ENCODE measurements at places on chromosomes 12 and 14. TPM values are rescaled to one million over a fixed set of nuclear protein-coding genes. Genes with fewer than 3 reads are reported as not detected.

The HNRNPA1 gene
- 728 TPM for polyA plus RNA-seq

DNA sequence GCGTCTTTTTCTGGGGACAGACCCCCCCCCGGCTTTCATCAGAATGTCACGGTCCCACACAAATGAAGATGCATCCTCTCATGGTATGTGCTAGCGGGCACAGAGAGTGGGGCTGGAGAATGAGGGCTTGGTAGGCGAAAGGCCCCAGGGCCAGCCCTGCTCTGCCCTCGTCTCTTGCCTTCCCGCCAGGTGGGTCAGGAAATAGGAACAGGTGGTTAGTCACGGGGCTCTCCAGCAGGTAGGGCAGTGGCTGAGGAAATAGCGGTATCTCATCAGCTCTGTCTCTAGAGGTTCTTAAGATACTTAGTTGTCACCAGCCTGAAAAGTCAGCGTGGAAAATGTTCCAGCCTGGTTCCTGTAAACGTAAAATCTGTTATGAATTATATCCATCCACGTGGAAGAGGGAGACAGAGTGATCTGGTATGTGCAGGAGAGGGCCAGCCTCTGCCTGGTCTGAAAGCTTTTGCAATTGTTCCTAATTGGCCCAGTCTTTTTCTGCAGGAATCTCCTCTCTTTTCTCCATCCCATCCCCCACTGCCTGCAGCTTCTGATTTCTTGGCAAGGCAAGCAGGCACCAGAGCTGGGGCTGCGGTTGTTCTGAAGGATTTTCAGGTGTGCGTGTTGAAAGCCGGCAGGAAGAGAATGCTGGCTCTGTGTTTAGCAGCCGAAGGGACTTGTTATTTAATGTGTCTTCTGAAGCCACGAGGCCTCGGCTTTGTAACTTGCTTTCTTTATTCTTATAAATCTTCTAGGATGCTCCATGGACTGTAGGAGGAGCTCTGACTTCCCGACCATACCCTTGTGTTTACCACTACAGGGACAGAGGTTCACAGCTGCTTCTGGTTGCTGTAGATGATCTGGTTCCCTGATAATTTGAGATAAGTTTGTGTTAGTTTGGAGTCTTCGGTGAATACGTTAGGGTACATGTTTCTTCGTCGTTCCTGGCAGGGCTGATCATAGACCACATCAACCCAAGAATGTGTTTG is 131.1 kb downstream of the CACNA1C start:
- peak; percentile 25 for DNase-seq
- H3K27ac ChIP-seq, result no peak overlapping the region
- H3K4me3 ChIP-seq, result no peak overlapping the region
- no peaks in the 10 kb centered on the region for H3K36me3 ChIP-seq
- H3K4me1 ChIP-seq, result no peaks in the 10 kb centered on the region
- H3K27me3 ChIP-seq, result no peaks in the 10 kb centered on the region

GRCh38 chr12:123457980-123458779 is at the start of gene SNRNP35:
Gene SNRNP35 (plus strand): TSS chr12:123458139. CDS start chr12:123465541, 7,402 bp downstream.
- peaks cover 10% of the 10 kb centered on the region for H3K36me3 ChIP-seq
- peak within 1 kb of the TSS; percentile 97 for H3K27ac ChIP-seq
- DNase-seq, result peak; percentile 94
- no peaks in the 10 kb centered on the region for H3K27me3 ChIP-seq
- H3K4me3 ChIP-seq, result peak within 1 kb of the TSS; percentile 65
- H3K4me1 ChIP-seq, result no peaks in the 10 kb centered on the region

- H3K27me3 ChIP-seq, result no peaks in the 10 kb centered on the region
- no peak overlapping the region for H3K4me3 ChIP-seq
- peak overlapping the region; percentile 46 for H3K27ac ChIP-seq
- DNase-seq, result no peak
Observed at GRCh38 chr14:92563765-92564285, 50.2 kb downstream of the RIN3 start.

GRCh38 chr14:35365130-35366055 is 39.2 kb downstream of the NFKBIA start:
- H3K36me3 ChIP-seq, result no peaks in the 10 kb centered on the region
- peak; percentile 80 for DNase-seq
- no peaks in the 10 kb centered on the region for H3K27me3 ChIP-seq
- no peak overlapping the region for H3K4me3 ChIP-seq
- H3K4me1 ChIP-seq, result no peaks in the 10 kb centered on the region

The RAD51AP1 gene
- 11.9 TPM for polyA plus RNA-seq

DNA sequence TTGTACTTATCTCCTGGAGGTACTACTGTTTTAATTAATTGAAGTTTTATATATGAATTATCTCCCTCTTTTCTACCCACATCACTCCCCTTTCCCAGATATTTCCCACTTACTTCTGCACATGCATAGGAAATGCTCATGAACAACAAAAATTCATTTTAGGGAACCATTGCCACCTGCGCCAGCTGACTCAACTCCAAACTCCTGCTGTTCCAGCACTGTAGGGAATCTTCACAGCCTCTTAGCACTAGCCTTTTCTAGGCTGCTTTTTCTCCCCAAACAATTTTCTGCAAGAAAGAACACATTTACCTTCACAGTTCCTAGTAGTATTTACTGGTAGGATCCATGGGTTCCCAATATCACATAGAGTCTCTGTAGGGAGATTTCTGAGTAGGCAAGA is 268.4 kb downstream of the LRFN5 start:
- H3K27me3 ChIP-seq, result no peaks in the 10 kb centered on the region
- no peaks in the 10 kb centered on the region for H3K36me3 ChIP-seq
- no peak for DNase-seq

The SCFD1 gene
- 39.7 TPM for polyA plus RNA-seq

GRCh38 chr14:92659765-92660561 is 88.5 kb downstream of the LGMN start:
- H3K27ac ChIP-seq, result no peak overlapping the region
- H3K4me1 ChIP-seq, result no peaks in the 10 kb centered on the region
- DNase-seq, result no peak

The TMED8 gene
- polyA plus RNA-seq, result 14.0 TPM

The RNF212B gene
- polyA plus RNA-seq, result 0.07 TPM

GRCh38 chr12:70535896-70536374 is 101.3 kb downstream of the PTPRB start:
- H3K4me3 ChIP-seq, result no peak overlapping the region
- DNase-seq, result peak; percentile 13
- H3K27ac ChIP-seq, result no peak overlapping the region
- no peaks in the 10 kb centered on the region for H3K27me3 ChIP-seq
- H3K4me1 ChIP-seq, result peaks cover 3% of the 10 kb centered on the region

DNA sequence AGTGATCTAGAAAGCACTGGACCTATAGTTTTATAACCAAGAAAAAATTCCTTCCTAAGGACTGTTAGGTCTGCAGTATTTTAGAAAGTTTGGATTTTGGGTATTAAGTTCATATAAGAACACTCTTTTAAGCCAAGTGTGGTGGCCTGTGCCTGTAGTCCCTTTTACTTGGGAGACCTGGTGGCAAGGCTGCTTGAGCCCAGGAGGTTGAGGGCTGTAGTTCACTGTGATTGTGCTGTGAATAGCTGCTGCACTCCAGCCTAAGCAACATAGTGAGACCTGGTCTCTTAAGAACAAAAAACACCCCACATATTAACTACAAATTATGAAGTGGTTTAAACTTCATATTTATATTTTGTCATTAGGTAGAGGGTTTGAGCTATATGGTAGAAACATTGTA is 9.7 kb downstream of the DNM1L start:
- H3K4me1 ChIP-seq, result no peaks in the 10 kb centered on the region
- no peak overlapping the region for H3K4me3 ChIP-seq
- no peaks in the 10 kb centered on the region for H3K27me3 ChIP-seq
- H3K36me3 ChIP-seq, result peaks cover 19% of the 10 kb centered on the region

The SALL2 gene
- 2.5 TPM for polyA plus RNA-seq
